Stimulated activated CD8-positive, alpha-beta memory T cell treated with anti-CD3 and anti-CD28 coated beads, Interleukin-4, amount 100 ng/mL, for 48 hours (primary cell): ENCODE measurements at places on chromosomes 6 and 20.

- DNase-seq = no peak
Observed at GRCh38 chr20:58494923-58495622, 20.1 kb downstream of the APCDD1L start.

GRCh38 chr6:144351379-144352127, 66.4 kb downstream of the UTRN start:
- no peak for DNase-seq

DNA sequence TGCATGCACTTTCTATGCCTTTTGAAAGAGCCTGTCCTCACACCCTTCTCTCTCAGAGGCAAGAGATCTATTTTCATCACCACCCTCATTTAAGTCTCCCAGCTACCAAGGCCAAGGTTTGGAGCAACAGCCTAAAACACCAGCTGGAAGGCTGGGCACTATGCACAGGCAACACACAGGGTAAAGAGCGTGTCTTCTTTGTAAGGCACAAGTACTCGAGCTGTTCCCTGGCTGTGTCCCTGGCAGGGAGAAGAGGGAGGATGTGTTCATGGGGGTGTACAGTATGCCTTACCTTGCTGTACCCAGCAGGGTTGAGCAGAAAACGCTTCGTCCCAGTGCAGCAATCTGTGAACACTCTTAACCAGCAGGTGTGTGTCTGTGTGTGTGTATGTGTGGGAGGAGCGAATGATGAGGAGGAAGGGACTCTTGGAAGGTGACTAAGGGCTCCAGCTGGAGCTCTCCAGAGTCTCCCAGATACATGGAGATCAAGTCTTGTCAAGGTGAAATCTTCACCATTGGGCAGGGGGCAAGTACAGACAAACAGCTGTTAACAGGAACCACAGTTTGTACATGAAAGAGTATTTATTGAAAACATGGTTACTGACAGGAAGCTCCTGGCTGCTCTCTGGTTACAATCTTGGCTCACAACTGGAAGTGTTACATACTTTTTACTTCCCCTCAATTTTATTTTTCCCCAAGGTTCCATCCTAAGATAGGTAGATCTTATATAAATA, 40.8 kb downstream of the ELMO2 start:
- no peak for DNase-seq

GRCh38 chr6:136669299-136669699, 119.1 kb upstream of the MAP7 start:
- no peak for DNase-seq

DNA sequence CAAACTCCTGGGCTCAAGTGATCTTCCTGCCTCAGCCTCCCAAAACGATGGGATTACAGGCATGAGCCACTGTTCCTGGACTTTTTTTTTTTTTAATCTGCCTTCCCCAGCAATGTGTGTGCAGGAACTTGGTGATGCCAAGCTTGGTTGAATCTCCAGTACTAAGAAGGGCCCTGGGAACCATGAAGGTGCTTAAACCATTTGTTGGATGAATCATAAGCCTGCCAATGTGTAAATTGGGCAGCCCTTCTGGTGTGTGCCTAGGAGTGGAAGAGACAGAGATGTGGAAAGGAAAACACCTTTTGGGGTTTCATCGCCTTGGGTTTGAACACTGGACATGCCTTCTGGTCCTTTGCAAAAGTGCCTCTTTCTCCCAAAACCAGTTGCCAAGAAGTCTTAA, 7.1 kb upstream of the SPO11 start:
- DNase-seq = no peak

DNA sequence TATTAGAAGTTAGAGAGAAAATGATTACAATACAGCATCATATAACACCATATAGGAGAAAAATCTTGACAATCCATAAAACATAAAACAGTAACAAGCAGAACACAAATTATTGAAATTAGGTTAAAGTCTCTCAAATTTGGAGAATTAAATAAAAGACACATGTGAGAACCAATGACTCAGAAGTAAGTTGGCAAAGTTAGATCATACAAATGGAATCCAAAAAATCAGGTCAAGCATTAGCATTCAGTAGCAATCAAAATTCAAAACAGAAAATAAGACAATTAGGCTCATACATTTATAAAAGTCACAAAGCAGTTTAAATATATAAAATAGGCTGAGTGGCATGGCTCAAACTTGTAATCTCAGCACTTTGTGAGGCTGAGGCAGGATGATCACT, 775.6 kb downstream of the PHF3 start:
- DNase-seq = no peak

GRCh38 chr6:161683400-161683799, 409.5 kb upstream of the AGPAT4 start:
- no peak for DNase-seq

DNA sequence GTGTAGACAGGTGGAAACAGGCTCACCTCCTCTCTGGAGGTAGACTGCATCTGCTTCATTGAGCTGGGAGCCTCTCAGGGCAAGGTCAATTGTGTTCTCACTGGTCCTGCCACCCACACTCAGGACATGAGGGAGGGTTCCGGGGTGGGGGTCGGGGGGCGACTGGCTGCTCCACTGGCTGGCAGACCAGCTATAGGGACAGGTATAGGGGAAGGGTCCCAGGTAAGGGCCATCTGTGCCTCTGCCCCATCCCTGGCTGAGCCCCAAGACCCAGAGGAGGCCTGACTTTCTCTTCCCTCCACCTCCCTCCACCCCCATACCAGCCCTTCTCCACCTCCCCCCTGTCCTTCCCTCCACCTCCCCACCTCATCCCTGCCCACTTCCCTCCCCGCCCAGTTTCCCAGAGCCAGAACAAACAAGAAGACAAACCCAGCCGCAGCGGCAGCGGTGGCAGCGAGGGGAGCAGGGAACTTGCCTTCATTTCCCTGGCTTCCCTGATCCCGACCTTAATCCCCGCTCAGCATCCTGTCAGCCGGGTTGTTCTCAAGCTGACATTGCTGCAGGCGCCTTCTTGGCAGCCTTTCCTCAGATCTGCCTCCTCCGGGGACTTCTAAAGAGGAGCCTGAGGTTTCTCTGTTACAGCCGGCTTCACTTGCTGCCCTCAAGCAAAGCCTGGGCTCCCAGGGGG, 18.3 kb upstream of the FOXP4 start:
- no peak for DNase-seq

GRCh38 chr20:51419231-51419630, 123.3 kb downstream of the NFATC2 start:
- no peak for DNase-seq

- no peak for DNase-seq
Observed at GRCh38 chr6:65416621-65417020, 290.4 kb downstream of the EYS start.
